ENCODE measurements at places on chromosomes 3 and 15.

DNA sequence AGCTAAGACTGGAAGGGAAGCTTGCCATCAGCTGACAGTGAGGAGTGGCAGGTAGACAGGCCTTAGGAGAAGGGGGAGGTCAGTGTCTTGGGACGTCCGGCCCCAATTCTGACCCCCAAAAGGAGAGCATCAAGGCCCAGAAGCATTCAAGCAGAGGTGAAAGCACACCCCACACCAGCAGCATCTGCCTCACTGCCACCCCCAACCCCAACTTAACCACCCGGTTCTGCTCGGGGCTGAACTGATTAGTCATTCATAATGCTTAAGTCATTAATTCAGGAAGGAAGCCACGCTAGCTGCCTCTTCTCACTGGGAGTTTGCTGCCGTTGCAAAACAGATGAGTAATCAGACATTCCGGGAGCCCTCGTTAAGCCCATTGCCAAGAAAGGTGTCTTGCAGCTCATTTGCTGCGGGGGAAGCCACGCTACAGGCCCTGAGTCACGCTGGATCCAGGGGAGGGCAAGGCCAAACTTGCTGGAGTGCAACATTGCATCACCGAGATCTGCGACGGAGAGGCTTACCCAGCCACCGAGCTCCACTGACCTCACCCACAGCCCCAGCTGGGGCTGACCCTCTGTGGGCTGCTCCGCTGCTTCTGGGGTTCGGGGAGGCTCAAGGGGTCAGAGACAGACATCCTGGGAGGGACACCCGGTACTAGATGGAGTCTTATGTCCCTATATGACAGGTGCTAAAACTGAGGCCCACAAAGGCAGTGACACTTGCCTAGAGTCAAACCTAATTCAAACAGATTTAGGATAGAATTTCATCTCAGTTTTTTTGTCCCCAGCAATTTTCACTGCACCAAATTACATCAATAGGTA is 46.4 kb upstream of the HES1 start:
- DNase-seq = peak; percentile 99

DNA sequence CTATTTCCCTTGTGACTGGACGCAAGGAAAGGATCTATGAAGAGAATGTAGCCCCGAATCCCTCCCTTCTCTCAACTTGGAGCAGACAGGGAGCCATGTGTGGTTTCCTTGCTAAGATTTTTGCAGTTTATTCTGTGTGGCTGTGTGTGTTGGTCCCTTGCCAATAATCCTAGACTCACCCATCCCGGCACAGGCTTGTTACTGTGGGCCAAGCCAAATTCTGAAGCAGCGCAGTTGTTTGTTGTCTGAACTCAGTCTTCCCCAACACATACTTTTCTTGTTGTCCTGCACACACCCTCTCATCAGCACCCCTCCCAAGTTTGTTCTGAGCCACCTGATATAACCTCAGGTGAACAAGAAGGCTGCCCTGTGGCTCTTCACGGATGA is 193.3 kb upstream of the CTDSPL start:
- DNase-seq = no peak

DNA sequence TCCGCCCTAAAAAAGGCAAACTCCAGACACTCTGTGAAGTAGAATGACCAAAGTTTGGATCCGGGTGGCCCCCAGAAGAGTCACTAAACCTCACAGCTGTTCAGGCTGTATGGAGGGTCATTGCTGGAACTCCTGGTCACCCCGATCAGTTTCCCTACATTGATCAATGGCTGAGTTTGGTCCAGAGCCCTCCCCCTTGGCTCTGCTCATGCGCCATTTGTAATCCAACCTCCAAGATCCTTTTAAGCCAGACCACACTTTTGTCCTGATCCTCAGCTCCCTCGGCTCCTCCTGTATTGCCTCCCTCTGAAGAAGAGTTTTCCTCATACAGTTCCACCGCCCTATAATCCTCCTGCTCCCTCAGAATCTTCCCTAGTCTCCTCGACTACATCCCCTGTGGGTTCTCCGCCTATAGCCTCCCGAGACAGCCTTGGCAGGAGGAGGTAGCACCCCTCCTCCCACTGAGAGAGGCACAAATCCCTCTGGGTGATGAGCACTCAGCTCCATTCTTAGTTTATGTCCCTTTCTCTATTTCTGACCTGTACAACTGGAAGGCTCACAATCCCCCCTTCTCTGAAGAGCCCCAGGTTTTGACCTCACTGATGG is 42.2 kb downstream of the ZBTB11 start:
- DNase-seq = no peak

GRCh38 chr3:50201573-50202315 is 3.3 kb upstream of the SLC38A3 start:
- DNase-seq = no peak

DNA sequence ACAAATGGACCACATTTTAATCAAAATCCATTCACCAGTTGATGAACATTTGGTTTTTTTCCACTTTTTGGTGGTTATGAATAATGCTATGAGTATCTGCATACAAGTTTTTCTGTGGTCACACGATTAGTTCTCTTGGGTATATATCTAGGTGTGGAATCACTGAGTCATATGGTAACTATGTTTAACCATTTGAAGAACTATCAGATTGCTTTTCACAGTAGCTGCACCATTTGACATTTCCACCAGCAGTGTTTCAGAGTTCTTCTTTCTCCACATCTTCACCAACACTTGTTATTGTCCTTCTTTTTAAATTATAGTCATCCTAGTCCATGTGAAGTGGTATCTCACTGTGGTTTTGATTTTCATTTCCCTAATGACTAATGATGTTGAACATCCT is 33.3 kb upstream of the ATG7 start:
- DNase-seq = no peak

DNA sequence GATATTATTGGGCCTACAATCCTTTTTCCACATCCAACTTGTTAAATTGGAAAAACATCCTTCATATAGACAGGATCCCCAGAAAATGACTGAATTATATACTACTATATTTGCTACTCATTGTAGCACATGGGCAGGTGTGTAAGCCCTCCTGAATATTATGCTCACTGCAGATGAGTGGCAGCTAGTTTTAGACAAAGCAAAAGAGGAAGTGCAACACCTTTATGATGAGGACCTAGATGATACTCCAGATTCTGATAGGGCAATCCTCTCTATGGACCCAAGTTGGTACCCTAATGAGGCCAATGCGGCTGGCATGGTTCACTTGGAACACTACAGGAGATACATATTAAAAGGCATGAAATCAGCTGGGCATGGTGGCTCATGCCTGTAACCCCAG is 119.1 kb upstream of the PLCL2 start:
- DNase-seq = no peak

GRCh38 chr3:139978966-139979365 is 44.0 kb downstream of the CLSTN2 start:
- DNase-seq = no peak

DNA sequence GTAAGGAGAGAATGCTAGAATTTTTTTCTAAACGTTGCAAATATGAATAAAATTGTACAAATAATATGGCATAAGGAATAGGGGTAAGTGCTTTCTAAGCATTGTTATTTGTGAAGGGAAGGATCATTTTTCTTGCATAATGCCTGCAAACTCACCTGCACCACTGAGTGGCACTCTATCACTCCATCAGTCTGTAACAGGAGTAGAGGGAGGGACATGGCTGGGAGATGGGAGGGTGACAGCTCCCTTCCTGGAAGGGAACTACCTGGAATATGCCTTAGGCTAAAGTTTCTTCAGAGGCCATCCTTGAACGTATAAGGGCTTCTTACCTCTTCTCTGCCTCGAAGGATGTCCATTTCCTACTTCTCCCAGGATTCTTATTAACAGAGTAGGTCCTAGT is 3.0 kb downstream of the NAALADL2 start:
- peak; percentile 1 for DNase-seq

DNA sequence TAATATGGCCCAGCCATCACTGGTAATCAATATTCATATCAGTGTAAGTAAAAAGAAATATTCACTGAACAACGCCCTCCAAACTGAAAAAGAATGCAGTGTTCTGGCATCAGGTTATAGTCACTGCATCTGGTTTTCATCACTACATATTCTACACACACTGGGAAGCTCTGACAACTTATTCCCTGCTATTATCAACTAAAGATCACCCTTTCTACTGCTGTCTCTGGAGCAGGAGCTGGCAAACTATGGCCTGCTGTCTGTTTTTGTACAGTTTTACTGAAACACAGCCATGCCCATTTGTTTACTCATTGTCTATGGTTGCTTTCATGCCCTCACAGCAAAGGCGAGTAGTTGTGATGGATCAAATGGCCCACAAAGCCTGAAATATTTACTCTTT is 35.3 kb downstream of the TUBGCP4 start:
- DNase-seq = no peak

GRCh38 chr15:42547918-42548248 is 710 bp downstream of the LRRC57 start:
- no peak for DNase-seq

GRCh38 chr3:115470254-115470653 is 153.1 kb upstream of the GAP43 start:
- DNase-seq = no peak

DNA sequence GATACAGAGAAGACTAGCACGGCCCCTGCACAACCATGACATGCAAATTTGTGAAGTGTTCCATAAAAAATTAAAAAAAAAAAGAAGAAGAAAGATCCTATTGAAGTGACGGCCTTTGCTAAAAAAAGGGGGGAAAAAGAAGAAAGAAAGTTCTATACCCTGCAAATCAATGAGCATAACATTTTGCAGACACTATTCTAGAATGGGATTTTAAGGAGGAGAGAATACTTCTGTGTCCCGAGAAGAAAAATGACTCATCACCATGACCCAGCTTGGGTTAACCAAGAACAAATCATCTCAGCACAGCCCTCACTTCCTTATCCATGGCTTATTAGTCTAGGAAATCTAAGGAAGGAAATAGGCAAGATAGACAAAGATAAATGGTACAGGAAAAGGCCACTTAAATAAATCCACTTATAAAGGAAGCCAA is 7.4 kb upstream of the SH3BP5 start:
- peak; percentile 50 for DNase-seq

- DNase-seq = no peak
These were observed 32.6 kb downstream of the ABCC5 start for GRCh38 chr3:183984749-183985729.

DNA sequence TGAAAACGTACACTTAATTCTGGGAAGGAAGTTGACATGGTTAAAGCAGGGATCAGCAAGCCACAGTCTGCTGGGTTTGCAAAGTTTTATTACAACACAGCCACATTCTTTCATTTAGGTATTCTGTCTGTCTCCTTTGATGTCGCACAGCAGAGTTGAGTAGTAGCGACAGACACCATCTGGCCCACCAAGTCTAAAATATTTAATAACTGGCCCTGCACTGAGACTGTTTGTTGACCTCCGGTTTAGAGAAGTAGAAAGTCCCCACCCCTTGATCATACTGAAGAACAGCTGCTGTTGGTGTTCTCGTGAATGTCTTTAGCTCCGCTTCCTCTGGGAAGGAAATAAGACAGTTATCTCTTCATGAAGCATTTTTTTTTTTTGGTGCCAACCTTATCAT is 66.2 kb downstream of the MCTP2 start:
- peak; percentile 71 for DNase-seq

DNA sequence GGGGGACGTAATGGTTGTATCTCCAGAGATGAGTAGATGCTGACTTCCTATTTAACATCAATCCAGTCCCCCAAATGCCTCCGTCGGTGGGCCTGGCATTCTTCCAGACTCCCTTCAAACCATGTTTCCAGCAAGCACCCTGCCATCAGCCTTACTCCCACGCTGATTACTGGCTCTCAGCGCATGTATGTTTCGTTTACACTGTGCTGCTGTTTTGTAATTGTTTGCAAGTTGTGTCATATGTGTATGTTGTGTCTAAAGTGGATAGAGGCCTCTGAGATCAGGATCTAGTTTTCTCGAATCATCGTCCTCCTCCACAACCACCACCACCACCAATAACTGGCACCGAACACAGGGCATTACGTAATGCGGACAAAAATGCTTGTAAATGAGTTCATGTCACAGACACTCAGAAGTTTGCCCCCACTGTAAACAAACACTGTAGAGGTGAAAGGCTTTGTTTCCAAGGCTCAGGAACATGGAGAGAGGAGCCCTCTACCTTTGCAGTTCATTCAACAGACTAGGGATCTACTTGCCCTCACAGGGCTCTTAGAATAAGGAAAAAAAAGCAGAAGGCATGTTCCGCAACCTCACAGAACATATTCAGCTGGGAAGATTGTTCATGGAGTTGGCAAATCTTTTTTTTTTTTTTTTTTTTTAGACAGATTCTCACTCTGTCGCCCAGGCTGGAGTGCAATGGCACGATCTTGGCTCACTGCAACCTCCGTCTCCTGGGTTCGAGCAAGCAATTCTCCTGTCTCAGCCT is 46.1 kb upstream of the SEMA4B start:
- peak; percentile 92 for DNase-seq

- DNase-seq = no peak
These were observed 42.4 kb upstream of the KY start for GRCh38 chr3:134693226-134693625.

- no peak for DNase-seq
These were observed 6.9 kb downstream of the LRRC2 start for GRCh38 chr3:46559091-46559704.

- DNase-seq = peak; percentile 89
These were observed 300.4 kb upstream of the STT3B start for GRCh38 chr3:31232055-31233025.

DNA sequence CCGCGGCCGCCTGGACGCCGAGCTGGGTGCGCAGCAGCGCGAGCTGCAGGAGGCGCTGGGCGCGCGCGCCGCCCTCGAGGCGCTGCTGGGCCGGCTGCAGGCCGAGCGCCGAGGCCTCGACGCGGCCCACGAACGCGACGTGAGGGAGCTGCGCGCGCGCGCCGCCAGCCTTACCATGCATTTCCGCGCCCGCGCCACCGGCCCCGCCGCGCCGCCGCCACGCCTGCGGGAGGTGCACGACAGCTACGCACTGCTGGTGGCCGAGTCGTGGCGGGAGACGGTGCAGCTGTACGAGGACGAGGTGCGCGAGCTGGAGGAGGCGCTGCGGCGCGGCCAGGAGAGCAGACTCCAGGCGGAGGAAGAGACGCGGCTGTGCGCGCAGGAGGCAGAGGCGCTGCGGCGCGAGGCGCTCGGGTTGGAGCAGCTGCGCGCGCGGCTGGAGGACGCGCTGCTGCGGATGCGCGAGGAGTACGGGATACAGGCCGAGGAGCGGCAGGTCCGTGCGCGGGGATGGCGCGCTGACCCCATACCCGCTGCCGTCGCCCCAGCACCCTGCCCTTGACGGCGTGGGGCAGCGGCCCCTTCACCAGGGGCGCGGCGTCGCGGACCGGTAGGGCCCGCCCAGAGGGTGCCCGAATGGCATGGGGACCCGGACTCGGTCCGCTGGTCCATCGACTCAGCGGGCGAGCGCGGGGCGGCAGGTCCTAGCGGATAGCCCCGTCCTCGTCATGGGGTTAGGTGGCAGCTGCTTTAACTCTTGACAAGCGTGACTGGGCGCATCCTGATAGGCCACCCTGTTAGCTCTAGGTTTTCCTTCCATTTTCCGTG is 848 bp downstream of the SYNM start:
- DNase-seq = peak; percentile 37

DNA sequence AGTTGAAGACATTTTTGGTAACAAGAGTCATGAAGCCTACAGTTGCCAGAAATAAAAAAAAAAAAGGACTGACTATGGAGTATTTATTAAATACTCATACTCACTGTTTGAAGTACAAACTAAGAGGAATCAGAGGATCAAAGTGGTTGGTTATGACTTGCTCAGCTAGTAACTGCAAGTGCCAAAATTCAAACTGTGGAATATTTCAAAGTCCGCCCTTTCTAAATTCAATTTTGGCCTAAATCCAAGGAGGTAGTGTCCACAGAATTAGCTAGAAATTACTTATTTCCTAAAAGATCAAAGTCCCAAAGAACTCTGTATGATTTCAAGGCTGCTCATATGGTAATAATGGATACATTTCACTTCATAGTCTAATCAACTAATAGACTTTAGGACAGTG is 274.5 kb downstream of the ZBTB20 start:
- DNase-seq = no peak

GRCh38 chr3:41673650-41674049 is 288.3 kb downstream of the ULK4 start:
- DNase-seq = no peak
